Glutamatergic neuron (in vitro differentiated cells): ENCODE measurements at places on chromosomes 4 and X. TPM values are rescaled to one million over a fixed set of nuclear protein-coding genes. Genes with fewer than 3 reads are reported as not detected.

Gene NPNT
- total RNA-seq, result not detected

Gene FIP1L1
- total RNA-seq, result 56.8 TPM

Gene SRPX2
- total RNA-seq, result not detected

Gene COX7B2
- total RNA-seq, result not detected

Gene GALNT7
- total RNA-seq, result 17.9 TPM

Gene SHROOM4
- total RNA-seq, result 0.96 TPM

Gene RPL34
- 724 TPM for total RNA-seq

Gene FBXL5
- total RNA-seq, result 62.2 TPM

Gene FAM53A
- 1.1 TPM for total RNA-seq

DNA sequence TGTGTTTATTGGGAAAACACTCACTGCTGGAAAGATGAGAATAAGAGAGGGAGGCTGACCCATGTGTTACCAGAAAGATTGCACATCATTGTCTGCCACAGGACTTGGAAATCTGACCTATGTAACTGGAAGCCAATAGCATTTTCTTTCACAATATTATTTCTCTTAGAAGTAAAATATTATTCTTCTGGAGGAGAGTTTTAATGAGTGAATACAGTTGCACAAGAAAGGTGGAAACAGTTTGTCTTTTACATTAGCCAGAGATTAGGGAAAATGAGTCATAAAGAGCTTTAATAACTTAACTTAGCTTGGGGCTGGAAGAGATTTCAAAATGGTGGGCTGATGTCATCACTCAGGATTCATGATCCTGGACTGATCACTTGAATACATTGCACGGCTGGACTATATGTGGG lies 31.5 kb upstream of the LNX1 start:
- no peak for DNase-seq

DNA sequence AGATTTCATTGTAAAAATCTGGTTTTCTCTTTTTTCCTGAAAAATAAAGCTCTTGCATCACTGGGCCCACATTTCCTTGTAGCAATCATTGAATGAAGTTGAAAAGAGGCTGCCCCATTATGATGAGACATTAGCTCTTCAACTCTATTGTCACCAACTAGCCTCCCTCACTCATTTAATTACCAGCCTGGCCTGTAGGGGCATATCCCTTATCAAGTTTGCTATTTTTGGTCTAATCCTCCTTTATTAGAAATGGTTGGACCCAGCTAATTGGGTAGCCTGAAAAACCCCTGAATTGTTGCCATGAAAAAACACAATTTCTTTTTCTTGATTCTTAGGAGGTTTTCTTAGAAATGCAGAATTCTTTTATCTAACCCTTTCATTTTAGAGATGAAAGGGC lies 164.6 kb upstream of the CASK start:
- no peak for DNase-seq

- DNase-seq, result peak; percentile 36
Measured at GRCh38 chr4:155667222-155667567, 547 bp downstream of the GUCY1A1 start.

GRCh38 chr4:16579866-16580265 lies 318.6 kb downstream of the LDB2 start:
- DNase-seq, result no peak

GRCh38 chr4:4457803-4458553 lies 71.1 kb downstream of the NSG1 start:
- no peak for DNase-seq

DNA sequence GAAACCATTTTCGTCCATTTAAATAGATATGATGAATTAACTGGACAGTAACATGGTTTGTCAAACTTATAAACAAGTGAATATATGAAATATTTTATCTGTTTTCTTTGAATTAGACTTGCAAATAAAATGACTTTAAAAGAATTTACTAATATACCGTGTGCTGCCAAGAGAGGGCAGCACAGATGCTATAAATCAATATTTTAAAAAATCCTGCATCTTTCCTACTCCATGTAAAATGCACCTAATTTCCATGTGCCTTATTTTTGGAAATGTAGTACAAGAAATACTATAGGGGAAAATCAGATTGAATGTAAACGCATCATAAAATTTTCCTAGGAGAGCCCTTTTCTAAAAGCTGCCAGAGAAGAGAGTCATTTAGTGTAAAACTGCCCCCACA lies 62.2 kb downstream of the PRKX start:
- DNase-seq, result no peak

DNA sequence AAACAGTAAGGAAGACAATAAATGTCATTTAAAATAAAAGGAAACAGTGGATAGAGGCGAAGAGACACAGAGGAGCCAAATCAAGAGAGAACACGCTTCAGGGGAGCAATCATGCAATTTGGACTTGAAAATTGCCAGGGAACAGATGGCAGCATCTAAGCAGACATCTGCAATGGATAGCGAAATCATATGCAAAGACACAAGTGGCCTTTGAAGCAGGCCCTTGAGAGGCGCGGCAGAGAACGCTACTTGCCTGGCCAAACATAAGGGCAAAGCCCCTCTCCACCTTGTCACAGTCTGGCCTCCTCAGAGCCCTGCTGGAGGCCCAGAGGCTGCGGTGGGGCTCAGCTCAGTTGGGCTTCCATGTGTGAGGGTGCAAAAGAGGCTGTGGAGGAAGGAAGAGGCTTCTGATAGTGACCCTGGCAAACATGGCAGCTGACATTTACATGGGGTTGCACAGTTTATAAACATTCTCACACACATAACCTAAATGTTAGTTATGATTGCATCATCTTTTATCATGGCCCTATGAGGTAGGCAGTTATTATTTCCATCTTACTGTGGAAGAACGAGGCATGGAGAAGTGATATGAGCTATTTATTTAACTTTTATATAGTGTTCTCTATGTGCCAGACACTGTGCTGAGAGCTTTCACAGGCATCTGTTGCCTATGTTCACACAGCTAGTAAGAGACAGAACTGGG lies 18.3 kb downstream of the ADGRG4 start:
- peak; percentile 50 for DNase-seq

DNA sequence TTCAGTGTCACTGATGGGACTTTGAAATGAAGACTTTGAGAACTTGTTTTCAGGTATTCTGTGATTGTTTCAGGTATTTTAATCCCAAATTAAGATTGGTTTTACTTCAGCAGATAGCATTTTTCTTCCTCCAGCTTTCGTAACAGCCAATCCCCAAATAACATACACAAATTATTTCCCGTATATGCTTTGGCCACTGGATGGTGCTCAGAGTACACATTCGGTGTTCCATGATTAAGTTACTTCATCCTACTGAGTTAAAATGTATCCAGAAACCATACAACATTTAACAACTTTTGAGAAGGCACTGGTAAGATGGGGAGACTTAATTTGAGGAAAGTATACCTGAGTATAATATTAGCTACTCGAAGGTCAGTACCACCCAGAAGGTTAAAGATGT lies 233.4 kb upstream of the FAM47A start:
- DNase-seq, result no peak

DNA sequence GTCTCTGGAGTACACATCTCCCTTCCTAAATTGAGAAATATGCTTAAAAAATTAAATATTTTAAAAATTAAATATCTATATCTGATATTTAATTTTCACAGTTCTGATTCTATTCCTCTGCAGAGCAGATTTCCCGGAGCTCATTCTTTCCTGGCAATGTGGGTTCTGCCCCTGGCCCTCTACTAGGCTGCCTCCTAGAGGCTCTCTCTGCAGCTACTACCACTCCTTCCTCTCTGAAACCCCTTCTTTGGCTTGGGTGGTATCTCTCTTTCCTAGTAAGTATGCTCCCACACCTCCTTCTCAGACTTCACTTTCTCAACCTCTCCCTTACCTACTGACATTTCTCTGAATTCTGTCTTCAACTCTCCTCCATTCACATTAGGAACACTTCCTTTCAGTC lies 45.3 kb downstream of the RPGR start:
- DNase-seq, result no peak

GRCh38 chr4:3253808-3254207 lies 4.8 kb downstream of the MSANTD1 start:
- peak; percentile 8 for DNase-seq
